ENCODE measurements at places on chromosomes 16 and 17.

GRCh38 chr17:79833744-79834564, 5.3 kb downstream of the CBX4 start:
- peaks cover 2% of the 10 kb centered on the region for H3K27me3 ChIP-seq
- H3K36me3 ChIP-seq: peaks cover 30% of the 10 kb centered on the region
- no peak for DNase-seq
- H3K27ac ChIP-seq: no peak overlapping the region
- H3K4me1 ChIP-seq: peaks cover 29% of the 10 kb centered on the region
- no peak overlapping the region for H3K4me3 ChIP-seq

GRCh38 chr17:69593716-69594115, 179.2 kb downstream of the MAP2K6 start:
- DNase-seq: no peak
- H3K27me3 ChIP-seq: peaks cover 7% of the 10 kb centered on the region
- no peaks in the 10 kb centered on the region for H3K4me1 ChIP-seq
- H3K27ac ChIP-seq: no peak overlapping the region
- no peaks in the 10 kb centered on the region for H3K36me3 ChIP-seq

- H3K4me1 ChIP-seq: peaks cover 95% of the 10 kb centered on the region
- DNase-seq: peak; percentile 29
- H3K4me3 ChIP-seq: peak overlapping the region; percentile 83
- H3K27me3 ChIP-seq: no peaks in the 10 kb centered on the region
- H3K27ac ChIP-seq: peak overlapping the region; percentile 99
Measured at GRCh38 chr17:80789356-80789902, 202.2 kb upstream of the CHMP6 start.

- peaks cover 89% of the 10 kb centered on the region for H3K36me3 ChIP-seq
- no peaks in the 10 kb centered on the region for H3K27me3 ChIP-seq
- no peak overlapping the region for H3K4me3 ChIP-seq
- H3K27ac ChIP-seq: no peak overlapping the region
- DNase-seq: no peak
Measured at GRCh38 chr16:15980329-15980728, 30.9 kb downstream of the ABCC1 start.

DNA sequence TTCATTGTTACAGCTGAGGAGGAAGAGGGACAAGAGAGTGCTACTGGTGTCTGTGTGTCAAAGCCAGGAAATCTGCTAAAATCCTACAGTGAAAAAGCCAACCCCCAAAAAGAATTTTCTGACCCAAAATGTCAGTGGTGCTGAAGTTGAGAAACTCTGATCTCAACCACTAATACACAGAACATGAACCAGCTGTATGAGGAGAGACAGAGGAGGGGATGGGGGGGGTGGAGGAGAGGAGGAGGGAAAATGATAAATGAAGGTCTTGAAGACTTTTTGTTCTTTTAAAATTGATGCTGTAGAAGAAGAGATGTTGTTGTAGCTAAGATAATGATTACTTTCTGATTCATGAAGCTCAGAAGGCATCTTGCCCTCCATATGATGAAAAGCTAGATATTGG, 27.4 kb upstream of the CDRT4 start:
- no peak overlapping the region for H3K27ac ChIP-seq
- no peak overlapping the region for H3K4me3 ChIP-seq
- no peaks in the 10 kb centered on the region for H3K27me3 ChIP-seq

All from activated CD4-positive, alpha-beta T cell treated with anti-CD3 and anti-CD28 coated beads, Interleukin-2, amount 10 ng/mL, durations not matched to agents 7 days and 5 days (primary cell).